H7 (cell line): ENCODE measurements at places on chromosomes 12 and 14. TPM values are rescaled to one million over a fixed set of nuclear protein-coding genes. Genes with fewer than 3 reads are reported as not detected.
A peak's percentile ranks its signal among the peaks of the same experiment; 100 is the strongest.

The CDKN3 gene
- total RNA-seq, result 56.7 and 59.6 TPM in 2 replicates

DNA sequence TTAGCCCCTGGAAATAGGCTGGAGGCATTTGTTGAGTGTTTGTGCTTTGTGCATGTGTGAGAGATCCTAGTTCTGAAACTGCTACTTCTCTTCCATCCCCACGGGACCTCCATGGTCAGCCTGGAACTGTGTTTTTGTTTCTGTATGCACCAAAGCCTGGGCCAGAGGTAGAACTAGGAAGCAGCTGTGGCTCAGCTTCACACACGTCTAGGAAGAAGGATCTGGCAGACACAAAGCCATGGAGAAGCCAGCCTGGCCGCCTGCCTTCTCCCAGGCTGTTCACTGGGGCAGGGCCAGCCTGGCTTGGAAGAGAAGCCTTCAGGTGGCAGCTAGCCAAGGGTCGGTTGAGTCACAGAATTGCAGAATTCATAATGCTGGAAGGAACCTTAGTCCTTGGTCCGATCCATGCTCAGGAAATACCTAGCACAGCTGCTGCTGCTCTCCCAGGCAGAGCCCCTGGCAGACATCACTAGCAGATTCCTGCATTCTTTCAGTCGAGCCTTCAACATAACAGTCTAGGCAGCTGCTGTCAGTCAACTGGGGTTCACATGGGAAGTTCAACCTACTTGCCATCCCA lies 27.0 kb downstream of the RIN3 start:
- DNase-seq, result no peak

- DNase-seq, result no peak
Observed at GRCh38 chr12:28313631-28314030, 123.4 kb downstream of the CCDC91 start.

GRCh38 chr12:54479421-54479820 lies 6.0 kb upstream of the GTSF1 start:
- no peak for DNase-seq

GRCh38 chr14:65411656-65412031 lies 886 bp upstream of the FUT8 start:
- DNase-seq, result peak; percentile 90

The SLC25A47 gene
- 0.07 and 0.18 TPM in 2 replicates for total RNA-seq

GRCh38 chr12:1350934-1351240 lies 243.5 kb downstream of the FBXL14 start:
- DNase-seq, result no peak

GRCh38 chr14:28765169-28765830 lies 1.3 kb upstream of the FOXG1 start:
- no peak for DNase-seq

The SERPINA12 gene
- not detected in 2 replicates for total RNA-seq

GRCh38 chr14:99562856-99563748 lies 40.9 kb downstream of the CCDC85C start:
- peak; percentile 94 for DNase-seq

GRCh38 chr14:99138999-99139865 lies 132.8 kb downstream of the BCL11B start:
- DNase-seq, result no peak

DNA sequence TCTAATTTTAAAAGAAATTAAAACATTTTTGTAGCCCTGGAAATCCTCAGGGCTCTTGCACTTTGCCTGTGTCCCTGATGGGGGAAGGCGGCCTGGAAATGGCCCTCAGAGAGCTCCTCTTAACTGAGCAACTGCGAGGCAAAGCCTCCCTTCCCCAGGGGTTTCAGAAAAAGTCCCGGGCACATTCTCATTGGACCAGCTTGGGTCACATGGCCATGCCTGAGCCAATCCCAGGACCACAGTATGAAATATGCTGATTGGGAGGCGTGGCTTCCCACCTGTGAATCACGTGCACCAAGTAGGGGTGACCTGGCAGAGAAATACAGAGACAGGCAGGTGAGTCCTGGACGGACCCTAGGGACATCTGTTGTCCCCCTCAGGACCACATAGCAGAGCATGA lies 90.4 kb upstream of the SFSWAP start:
- peak; percentile 85 for DNase-seq

The HOXC12 gene
- not detected in 2 replicates for total RNA-seq

- DNase-seq, result no peak
Observed at GRCh38 chr12:120075034-120075616, 41.4 kb downstream of the RAB35 start.

DNA sequence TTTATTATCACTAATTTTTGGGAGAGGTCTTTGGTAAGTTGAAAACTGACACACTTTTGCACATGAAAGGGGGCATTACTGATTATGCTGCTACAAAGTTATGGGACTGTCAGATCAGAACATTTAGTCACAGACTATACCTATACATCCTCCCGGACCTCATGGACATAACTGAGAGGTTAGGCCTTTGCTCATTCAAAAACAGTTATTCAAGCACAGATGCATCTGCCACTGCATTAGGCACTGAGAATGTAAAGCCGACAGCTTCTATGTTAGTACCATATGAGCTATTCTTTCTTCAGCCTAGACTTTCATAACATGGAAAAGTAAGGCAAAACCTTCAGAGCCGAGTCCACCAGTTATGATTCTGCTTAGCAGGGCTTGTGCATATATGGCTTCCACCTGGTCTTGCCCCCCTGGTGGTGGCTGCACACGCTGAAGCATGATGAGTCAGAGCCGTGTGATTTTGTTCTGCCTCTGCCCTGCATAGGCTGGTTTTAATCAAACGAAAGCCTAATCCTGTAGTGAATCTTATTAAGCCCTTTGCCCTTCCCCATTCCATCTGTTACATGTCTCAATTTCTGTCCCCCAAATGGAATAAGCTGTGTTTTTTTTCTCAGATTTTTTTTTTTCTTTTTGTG lies 21.8 kb upstream of the RNU6-8 start:
- peak; percentile 14 for DNase-seq

The PLEKHD1 gene
- 0.10 and 0.37 TPM in 2 replicates for total RNA-seq
